ENCODE measurements at places on chromosomes 7 and 10.

DNA sequence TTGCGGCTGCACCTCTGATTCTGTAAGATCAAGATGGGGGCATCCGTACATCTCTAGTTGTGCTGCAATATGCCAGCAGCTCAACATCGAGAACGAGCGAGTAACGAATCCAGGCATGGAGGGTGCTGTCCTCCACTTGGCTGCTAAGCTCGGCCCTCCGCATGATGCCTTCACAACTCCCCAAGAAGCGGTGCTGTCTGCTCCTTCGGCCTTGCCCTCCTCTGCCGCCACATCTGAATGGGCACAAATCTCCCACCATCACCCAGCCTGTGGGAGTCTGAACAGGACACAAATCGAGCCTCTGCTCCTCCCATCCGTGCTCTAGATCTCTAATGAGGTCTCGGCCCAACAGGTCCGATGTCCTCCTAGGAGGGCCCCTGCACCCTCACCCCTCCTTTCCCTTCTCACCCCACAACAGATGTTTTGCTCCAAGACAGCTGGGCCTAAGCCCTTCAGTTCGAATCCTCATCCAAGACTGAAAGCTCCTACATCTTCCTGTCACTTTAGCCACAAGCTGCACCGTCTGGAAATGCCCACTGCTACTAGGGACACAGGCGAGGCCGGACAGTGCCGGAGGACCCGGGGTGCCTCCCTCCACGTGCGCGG lies 86.7 kb downstream of the ZNF33B start:
- peak; percentile 7 for DNase-seq

DNA sequence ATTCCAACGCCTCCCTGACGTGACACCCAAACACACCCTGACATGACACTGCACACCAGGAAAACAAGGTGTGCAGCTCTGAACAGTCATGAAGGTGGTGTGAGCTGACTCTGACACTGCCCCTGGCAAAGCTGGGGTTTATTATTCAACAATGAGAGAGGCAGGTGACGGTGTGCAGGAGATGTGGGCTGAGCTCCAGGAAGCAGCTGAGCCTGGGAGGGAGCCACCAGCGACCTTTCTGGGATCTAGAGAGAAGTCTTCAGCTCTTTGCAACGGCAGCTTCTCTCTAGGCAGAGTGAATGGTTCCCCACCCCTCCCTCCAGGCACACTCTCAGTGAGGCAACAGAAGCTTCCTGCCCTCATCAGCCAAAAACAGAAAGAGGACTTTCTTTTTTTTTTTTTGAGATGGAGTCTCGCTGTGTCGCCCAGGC lies 65.6 kb downstream of the SH3PXD2A start:
- no peak for DNase-seq

- no peak for DNase-seq
Measured at GRCh38 chr10:3020311-3020710, 47.0 kb upstream of the PFKP start.

- DNase-seq, result no peak
Measured at GRCh38 chr10:116866987-116867595, 17.8 kb downstream of the ENO4 start.

DNA sequence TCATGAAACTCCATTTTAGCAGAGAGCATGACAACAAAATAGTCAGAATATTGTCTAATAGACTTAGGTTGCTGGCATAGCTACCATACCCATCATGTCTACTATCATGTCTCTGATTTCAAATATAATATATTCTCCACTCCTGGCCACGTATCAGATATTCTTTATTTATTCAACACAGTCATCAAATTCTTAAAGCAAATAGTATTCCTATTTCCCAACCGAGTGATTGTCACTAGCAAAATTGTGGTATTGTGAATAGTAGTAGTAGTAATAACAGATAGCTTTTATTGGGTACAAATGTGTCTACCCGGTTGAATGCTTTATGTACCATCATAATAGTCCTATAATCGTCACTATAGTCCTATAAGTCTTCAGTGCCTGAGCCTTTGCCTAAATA lies 918.6 kb downstream of the KCNMA1 start:
- DNase-seq, result no peak

- peak; percentile 64 for DNase-seq
Measured at GRCh38 chr7:726854-727103, 280 bp downstream of the DNAAF5 start.

DNA sequence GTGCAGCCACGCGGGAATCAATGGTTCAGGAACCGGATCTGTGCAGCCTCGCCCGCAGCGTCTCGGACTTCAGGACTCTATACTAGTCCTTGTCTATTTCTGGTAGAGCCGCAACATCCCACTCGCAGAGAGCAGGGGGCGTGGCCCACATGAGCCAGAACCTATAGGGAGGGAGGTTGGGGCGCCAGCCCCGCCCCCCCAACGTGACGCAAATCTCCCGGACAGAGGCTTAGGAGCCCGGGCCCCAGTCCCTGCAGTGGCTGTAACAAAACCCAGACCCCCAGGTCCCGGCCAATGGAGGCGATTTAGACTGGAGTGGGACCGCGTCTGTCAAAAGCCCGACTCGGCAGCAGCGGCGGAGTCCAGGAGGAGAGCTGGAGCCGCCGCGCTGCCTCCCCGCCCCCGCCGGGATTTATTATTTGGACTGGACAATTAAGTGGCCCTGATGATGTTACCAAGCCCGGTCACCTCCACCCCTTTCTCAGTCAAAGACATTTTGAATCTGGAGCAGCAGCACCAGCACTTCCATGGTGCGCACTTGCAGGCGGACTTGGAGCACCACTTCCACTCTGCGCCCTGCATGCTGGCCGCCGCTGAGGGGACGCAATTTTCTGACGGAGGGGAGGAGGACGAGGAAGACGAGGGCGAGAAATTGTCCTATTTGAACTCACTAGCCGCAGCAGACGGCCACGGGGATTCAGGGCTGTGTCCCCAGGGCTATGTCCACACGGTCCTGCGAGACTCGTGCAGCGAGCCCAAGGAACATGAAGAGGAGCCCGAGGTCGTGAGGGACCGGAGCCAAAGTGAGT lies at the start of gene NKX2-3:
Gene NKX2-3 (plus strand): TSS at position 256 of the 809 bp plus-strand sequence. CDS start 190 bp downstream, at position 446.
- peak; percentile 71 for DNase-seq

DNA sequence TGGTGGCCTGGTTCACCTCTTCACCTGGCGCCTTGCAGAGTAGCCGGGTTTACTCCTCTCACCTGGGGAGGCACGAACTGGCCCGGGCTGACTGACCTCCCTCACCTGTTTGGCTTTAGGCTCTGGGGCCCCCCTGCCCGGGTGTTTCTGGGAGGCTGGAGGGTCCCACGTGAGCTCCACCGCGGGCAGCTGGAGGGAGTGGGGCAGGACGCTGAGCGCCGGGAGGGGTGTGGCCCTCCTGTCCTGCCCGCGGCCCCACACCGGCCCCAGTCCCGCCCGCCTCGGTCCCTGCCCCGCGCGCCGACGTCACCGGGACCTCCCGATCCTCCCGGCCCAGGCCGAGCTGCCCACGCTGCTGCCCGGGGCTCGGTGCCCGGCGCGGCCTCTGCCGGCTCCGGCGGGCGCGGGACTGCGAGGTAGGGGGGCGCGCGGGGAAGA lies at the start of gene AMZ1:
Gene AMZ1 (plus strand): TSS at position 322 of the 438 bp plus-strand sequence. CDS start 12,250 bp downstream, outside the sequence.
- DNase-seq, result no peak

GRCh38 chr7:20229646-20230500 lies 12.7 kb upstream of the MACC1 start:
- no peak for DNase-seq

DNA sequence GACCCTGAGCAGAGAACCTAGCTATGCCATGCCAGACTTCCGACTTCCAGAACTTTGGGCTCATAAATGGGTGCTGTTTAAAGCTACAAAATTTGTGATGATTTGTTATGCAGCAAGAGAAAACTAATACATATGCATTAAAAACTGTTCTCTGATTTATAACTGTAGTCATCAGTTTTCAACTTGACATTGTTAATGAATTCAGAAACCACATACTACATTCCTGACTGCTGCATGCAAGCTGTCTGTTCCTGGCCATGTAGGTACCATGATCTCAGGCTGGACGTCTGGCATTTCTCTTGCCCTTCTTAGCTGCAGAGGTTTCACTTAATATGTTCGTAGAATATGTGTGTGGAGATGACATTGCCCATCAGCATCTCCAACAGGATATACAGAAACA lies 28.4 kb downstream of the MKX start:
- DNase-seq, result no peak

GRCh38 chr7:1906087-1906830 lies 236.2 kb downstream of the ELFN1 start:
- DNase-seq, result no peak

DNA sequence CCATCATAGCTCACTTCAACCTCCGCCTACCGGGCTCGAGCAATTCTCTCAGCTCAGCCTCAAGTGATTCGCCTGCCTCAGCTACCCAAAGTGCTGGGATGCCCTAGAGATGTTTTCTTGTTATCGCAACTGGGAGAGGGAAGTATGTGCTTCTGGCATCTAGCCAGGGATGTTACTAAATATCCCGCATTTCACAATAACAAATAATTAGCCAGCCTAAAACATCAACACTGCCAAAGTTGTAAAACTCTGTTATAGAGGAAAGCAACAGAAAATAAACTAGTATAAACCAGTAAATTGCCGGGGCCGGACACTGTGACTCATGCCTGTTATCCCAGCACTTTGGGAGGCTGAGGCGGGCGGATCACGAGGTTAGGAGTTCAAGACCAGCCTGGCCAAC lies 7.2 kb downstream of the INA start:
- no peak for DNase-seq

DNA sequence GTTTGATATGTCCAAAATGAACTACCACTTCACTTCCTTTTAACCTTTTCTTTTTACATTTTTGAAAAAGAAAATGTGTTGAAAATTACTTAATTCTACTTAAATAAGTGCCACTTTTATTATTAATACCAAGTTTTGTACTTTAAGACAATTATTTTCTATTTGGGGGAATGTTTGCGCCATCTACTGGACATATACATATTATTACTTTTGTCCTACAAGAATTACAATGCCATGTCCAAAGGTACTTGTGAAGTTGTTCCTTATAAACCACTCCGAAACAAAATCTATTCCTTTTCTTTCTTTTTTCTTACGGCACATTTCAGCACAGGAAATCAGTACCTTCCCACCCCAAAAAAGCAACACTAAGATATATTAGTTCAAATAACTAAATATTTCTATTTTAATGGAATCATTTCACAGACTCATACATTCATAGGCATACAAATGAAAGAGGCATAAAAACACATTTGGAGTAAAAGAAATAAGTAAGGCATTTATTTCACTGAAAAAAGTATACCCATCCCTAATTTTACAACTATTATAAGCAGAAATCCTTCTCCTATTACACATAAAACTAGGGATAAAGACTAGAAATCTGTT lies 169.9 kb downstream of the RNF133 start:
- DNase-seq, result peak; percentile 10

DNA sequence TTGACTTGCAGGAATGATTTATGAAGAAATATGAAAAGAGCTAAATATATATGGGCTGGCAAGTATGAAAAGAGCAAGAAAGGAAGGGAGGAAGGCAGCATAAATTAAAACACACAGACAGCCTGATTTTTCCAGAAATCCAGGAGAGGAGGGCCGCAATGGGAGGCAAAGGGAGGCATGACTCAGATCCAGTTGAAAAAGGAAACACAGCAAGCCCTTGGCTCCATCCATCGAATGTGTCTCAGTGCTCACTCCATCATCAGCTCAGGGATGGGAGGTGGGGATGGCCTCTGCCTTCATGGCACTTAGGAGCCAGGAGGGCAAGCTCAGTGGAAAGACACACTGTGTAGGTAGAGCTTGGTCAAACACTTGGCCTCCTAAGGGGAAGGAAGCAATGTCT lies 75.7 kb upstream of the PDZD8 start:
- no peak for DNase-seq

GRCh38 chr7:92873776-92874175 lies 37.4 kb upstream of the CDK6 start:
- DNase-seq, result no peak

DNA sequence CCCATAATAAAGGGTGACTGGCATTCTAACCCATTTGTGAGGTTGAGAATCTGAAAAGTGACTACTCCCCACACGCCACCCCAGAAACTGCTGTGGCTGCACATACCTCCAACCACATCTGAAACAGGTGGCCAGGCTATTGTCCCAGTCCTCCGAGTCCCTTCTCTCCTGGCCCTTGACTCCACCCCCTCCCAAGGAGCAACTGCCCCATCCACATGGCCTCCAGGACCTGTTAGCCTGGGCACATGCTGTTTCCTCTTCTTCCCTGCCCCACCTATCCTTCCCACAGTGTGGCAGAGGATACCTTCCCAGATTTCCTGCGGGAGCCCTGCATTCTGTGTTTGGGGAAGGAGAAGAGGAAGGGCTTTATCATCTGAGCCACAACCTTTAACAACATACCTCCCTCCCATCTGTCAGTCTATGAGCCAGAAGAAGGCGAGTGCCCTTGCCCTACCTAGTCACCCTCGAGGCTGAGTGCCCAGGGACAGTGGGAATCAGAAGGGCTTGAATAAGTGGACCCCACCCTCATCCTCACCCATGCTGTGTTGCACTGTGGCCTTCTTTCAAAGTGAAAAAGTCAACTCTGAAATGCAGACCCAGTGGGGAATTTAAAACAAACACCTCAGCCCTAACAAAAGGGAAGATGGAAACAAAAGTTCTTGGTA lies 11.9 kb downstream of the STEAP1B start:
- DNase-seq, result no peak

DNA sequence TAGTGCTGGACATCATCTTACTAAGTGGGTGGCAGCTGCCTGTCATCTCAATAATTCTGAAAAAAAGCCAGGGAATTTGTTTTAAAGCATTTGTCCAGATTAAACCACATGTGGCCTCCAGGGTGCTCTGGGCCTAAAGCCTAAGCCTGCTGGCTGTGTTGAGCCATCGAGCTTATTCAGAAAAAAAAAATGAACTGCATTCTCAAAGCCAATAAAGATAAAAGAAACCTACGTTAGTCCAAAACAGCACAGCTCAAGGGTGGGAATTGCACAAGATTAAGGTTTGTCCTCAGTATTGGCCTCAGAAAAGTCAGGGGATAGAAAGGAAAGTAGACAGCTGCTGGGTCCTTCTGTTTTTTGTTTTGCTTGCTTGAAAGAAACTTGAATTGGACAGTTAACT lies 22.6 kb upstream of the PRTFDC1 start:
- DNase-seq, result no peak

DNA sequence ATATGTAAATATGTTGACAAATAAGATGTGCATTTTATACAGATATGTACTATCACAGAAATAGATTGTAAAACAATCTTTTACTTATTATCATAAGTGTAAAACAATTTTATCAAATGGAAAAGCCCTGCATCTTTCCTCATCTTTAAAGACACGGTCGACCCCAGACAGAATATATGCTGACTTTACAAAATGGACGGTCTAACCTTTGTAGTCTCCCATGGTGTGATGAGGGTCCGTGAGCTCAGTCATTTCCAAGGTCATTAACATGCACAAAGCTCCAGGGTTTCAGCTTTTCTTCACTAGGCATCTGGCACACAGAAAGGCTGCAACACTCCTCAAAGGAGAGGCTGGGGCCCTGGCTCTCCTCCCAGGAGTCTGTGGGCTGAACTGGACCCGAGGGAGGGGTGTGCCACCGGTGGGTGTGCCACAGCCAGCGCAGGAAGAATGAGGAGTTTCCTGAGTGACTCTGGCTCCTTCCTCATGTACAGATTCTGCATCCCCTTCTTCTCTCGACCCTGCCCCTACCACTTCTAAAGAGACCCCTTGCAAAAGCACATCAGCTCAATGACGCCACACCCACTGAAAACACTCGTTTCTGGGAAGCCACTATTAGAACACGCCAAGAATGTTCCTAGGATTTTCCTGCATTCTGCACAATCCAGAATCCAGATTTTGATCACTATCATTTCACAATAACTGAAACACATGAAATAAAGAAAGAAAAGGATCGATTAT lies 26.2 kb upstream of the ABLIM1 start:
- DNase-seq, result no peak
